ENCODE measurements at places on chromosomes 5 and 9.

- no peak for DNase-seq
These were observed 155.5 kb upstream of the PPP1R2B start for GRCh38 chr5:156694598-156694997.

- no peak for DNase-seq
These were observed 126.8 kb downstream of the TMEM174 start for GRCh38 chr5:73299665-73300336.

DNA sequence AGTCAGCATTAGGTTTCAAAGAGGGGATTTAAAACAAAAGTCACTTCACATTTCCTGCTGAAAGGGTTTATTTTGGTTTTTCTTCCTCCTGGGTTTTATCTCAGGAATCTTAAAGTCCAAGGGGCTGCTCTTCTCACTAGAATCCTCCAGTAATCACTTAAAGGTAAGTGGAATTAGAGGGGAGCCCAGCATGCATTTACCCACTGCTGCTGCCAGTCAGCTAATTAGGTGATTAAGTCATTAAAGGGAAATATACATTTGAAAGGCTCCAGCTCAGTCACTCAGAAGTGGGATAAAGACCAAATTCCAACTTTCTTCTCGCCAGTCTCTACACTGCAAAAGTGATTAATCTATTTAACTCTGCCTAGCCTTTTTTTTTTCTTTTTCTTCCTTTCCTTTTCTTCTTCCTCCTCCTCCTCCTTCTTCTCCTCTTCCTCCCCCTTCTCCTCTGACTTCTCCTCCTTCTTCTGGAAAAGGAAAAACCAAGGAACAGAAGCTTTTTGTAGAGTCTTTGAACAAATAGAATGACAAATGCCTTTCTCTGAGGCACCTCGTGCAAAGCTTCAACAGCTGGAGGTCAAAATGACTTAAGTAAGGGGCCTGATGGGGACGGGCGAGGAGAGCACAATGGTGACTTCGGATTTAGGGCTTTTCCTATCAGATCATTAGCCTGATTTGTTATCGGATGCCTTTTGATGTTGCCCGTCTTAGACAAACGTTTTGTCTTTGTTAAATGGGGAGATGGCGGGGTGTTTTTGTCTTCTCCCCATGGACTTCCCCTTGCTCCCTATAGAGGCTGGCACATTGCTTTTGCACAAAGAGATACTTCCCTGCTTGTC, 617.6 kb downstream of the IRX1 start:
- DNase-seq, result no peak

DNA sequence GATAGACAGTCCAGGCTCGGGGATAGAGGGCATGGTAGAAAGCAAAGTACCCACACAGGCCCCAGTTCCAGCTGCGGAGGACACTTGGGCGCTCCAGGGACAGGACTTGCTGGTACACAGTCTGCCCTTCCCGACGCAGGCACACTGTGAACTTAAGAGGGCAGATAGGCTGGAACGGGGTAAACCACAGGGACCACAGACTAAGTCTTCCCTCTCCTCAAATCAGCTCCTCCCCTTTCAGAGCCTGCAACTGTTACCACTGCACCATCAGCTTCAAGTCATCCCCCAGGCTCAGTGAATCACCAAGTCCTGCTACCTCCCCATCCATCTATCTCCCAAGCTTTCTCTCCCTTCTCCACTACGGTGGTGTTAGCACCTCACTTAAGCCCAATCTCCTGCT, 7.3 kb downstream of the GBA2 start:
- DNase-seq, result no peak

- DNase-seq, result no peak
These were observed 101.3 kb upstream of the LARP1 start for GRCh38 chr5:154653764-154654485.
